ENCODE measurements at places on chromosomes 4 and X.

- DNase-seq, result peak; percentile 63
Measured at GRCh38 chrX:24479924-24480323, 14.8 kb downstream of the PDK3 start.

DNA sequence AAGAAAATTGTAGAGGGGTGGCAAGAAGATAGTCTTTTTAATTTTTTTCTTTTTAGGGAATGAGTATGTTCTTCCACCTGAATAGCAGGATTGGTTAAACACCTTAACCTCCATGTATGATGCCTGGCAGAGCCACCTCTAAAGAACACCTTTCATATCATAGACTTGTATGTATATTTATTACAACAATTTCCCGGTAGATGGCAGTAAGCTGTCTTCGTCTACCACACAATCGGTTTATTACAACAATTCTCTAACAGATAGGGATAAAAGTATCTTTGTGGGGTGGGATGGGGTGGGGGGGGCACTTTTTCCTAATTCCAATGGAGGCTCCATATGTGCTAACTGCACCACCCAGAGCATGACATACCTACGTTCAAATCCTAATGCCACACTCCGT lies 255.5 kb downstream of the LDB2 start:
- no peak for DNase-seq

- no peak for DNase-seq
Measured at GRCh38 chrX:55787063-55787462, 69.5 kb downstream of the RRAGB start.

DNA sequence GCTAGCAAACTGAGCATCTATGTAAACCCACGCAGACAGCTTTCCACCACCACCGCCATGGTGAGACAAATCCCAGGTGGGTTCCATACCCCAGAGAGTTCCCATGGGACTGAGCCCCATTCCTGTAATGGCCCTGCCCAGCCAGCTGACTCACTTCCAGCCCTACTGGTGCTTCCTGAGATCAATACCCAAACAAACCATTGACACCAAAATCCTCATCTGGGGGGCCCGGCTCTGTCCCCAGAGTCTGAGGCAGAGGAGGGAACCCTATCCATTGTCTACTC lies 30.1 kb upstream of the JAKMIP1 start:
- no peak for DNase-seq

- no peak for DNase-seq
Measured at GRCh38 chrX:134908356-134908755, 82.4 kb upstream of the SMIM10 start.

DNA sequence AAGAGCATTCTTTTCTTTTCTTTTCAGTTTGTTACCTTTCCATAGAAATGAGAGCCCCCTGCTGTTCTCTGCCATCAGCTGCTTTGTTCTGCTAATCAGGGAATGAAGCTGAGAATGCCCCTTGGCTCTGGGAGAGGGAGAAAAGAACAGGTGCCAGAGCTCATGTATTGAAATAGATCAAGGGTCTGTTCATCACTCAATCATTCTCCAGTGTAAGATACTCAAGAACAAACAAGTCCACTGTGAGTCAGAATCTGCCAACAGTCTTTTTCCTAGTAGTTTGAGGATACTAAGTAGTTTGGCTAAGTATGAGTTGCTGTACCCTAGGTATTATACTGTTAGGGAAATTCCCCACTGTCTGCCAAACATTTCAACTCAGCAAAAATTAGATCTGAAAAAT lies 144.3 kb downstream of the RTL3 start:
- DNase-seq, result no peak

DNA sequence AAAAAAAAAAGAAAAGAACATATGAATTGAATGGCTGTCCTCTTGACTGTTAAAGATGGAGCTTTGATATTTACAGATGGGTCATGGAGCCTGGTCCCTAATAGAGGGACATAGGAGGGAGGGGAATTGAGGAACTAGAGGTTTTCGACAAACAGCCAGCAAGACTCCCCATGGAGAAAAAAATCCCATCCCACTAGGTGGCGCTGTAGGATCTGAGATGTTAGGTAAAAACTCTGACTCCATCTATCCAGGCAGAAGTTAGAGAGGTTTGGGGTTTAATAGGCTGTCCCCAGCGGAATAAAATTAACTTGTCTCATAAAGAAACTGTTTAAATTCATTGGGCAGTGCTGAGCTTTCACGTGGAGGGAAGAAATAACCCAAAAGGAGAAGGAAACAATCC lies 45.9 kb downstream of the HMGB2 start:
- DNase-seq, result peak; percentile 79

GRCh38 chrX:126167560-126167959 lies 1.5 kb upstream of the DCAF12L2 start:
- DNase-seq, result no peak

DNA sequence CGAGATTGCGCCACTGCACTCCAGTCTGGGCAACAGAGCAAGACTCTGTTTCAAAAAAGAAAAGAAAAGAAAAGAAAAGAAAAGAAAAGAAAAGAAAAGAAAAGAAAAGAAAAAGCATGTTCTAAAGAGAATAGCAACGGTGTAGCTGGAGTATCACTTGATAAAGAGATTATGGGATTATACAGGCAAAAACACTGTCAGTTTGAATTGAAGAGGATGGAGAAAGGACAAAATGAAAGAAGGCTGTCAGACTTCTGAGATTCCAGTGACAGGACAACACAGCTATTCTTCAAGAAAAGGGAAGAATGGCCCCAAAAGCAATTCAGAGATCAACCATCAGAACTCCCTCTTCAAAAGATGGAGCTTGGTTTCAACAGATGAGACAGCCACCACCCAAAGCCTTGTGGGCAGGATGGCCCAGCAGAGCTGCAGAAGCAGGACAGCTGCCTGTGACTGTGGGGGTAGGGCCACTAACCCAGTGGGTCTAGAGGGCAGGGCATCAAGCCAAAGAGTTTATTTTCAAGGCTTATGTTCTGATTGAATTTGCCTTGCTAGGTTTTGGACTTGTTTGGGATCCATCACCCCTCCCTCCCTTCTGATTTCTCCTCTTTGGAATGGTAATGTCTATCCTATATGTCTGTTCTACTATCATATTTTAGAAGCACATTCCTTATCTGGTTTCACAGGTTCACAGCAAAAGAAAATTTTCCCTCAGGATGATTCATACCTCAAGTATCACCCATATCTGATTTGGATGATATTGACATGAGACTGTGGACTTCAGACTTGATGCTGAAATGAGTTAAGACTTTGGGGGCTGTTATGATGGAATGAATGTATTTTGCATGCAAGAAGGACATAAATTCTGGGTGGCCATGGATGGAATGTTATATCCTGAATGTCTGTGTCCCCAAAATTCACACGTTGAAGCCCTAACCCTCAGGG lies 17.5 kb downstream of the RFC1 start:
- DNase-seq, result peak; percentile 51

DNA sequence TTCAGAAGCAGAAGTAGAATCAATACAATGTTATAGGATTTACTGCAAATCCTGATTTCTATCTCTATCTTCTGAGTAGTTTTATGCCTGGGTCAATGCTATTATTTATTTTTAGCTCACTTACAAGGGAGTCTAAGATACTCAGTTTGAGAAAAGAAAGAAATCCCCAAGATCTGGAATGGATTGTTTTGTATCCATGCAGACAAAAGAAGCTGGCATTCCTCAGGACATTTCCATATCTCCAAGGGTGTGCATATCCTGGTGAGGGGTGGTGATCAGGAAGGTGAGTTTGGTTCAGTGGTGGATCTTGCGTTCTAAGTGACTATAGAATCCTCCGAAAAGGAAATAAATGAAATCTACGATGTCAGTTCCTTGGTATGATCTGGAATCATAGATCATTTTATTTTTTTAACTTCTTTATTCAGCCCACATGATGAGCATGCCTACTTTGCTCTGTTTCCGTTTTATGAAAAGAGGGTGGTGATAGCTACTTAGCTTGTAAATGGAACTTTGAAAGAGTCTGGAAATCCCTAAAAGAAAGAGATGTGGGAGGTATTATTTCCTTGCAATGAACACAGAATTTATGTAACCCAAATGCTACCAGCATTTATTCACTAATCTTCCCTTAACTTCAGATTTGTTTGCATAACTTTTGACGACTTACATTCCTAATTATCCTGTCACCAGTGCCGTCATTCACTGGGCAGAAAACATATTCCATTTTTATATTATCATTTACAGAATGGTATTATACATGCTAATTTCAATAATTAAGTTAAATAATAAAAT lies 81.1 kb upstream of the RAPGEF2 start:
- no peak for DNase-seq

DNA sequence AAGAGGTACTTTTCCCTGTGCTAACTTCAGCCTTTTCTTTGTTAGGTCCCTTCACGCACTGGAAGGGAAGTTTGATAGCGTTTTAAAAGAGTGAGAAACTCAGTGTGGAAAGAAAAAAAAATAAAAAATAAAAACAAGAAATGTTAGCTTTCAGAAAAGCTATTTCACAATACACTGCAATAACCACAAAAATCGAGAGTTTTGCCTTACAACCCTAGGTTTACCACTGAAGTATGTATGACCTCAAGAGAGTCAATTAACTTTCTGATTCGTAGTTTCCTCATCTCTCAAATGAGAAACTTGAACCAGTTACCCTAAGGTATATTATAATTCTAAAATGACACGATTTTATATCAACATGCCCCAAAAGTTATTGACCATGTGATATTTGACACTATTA lies 93.9 kb upstream of the JADE1 start:
- DNase-seq, result no peak

GRCh38 chr4:89469930-89470375 lies 162.4 kb upstream of the GPRIN3 start:
- DNase-seq, result no peak

DNA sequence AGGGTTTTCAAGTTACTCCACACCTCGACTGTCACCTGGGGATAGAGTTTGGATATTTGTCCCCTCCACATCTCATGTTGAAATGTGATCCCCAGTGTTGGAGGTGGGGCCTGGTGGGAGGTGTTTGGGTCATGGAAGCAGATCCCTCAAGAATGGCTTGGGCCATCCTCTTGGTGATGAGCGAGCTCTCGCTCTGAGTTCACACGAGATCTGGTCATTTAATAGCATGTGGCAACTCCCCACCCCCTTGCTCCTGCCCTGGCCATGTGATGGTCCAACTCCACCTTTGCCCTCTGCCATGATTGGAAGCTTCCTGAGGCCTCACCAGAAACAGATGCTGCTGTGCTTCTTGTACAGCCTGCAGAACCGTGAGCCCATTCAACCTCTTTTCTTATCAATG lies 8.3 kb downstream of the CTAG1A start:
- no peak for DNase-seq

DNA sequence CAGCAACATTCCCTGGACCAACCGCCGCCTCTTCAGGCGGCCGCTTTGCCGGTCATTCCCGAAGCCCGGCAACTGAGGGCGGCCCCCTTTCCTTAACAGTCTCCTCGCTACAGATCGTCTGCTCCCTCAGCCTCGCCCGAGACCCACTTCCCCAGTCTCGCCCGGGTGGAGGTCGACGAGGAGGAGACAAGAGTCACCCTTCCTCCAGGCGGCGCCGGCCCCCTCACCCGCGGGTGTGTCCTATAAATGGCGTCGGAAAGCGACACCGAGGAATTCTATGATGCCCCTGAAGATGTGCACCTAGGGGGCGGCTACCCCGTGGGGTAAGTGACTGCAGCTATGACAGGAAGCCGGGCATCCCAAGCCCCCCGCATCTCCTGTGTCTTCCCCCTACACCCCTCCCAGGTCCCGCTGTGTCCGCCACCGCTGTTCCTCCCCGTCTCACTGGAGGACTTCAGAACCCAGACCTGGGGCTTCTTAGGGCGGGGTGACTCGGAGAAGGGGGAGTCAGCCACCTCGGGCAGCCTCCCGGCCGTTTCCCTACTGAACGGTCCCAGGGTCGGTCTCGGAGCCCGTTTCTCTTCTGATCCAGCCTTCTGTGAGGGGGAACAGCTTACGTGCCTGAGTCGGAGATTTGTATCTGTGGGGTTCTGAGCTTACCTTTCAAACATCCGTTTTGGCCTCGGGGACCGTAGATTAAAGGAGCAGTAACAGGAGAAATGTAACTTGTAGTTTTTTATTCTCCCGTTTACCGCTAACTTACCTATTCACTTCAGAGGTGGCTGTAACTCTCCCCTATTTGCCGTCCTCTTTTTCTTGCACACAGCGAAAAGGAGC lies 570 bp downstream of the WDR44 start:
- peak; percentile 57 for DNase-seq

DNA sequence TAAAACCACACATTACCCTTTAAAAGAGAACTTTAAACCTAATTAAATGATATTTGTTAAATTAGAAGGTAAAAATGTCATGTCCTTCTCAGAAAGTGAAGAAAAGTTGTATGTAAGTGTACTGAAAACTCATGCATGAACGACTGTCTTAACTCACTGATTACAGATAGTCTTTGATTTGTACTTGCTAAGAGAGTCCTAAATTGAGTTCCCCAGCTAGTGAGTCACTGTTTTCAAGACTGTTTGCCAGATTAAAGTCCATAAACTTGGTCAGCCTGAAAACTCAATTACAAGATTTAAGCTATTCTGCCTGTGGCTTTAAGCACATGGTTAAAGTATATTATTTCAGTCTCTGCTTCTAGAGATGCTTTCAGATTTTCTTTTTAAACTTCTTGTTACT lies 124.9 kb upstream of the ZCCHC13 start:
- no peak for DNase-seq

GRCh38 chr4:171561419-171561818 lies 251.8 kb upstream of the GALNTL6 start:
- DNase-seq, result no peak

DNA sequence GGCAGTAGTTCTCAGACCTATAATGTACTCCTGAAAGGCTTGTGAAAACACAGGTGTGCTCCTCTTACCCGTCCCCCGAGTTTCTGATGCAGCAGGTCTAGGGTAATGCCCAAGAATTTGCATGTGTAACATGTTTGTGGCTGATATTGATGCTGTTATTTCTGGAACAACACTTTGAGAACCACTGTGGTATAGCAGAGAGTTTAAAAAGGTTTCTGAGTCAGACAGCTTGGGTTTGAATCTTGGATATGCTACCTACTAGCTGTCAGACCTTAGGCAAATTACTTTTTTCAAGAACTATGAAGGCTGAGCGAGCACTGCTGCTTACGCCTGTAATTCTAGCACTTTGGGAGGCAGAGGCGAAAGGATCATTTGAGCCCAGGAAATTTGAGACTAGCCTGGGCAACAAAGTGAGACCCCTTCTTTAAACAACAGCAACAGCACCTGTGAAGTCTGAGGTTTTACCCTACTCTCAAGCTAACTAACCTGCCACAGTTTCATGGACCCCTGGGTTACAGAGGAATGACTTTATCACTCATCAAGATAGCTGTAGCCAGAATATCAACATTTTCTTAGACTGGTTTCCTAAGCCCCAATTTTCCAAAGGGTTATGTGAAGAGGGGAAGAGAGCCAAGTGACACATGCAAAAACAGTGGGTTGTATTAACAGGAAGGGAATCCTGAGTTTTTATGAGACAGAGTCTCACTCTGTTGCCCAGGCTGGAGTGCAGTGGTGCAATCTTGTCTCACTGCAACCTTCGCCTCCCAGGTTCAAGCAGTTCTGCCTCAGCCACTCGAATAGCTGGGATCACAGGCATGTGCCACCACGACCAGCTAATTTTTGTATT lies 5.1 kb downstream of the AFF1 start:
- DNase-seq, result peak; percentile 29

- no peak for DNase-seq
Measured at GRCh38 chrX:31223817-31224216, 152.0 kb upstream of the FTHL17 start.
